Kidney tubule cell (primary cell): ENCODE measurements at places on chromosomes 7 and 10.

- no peak for DNase-seq
Measured at GRCh38 chr7:43058271-43059066, 54.0 kb upstream of the HECW1 start.

DNA sequence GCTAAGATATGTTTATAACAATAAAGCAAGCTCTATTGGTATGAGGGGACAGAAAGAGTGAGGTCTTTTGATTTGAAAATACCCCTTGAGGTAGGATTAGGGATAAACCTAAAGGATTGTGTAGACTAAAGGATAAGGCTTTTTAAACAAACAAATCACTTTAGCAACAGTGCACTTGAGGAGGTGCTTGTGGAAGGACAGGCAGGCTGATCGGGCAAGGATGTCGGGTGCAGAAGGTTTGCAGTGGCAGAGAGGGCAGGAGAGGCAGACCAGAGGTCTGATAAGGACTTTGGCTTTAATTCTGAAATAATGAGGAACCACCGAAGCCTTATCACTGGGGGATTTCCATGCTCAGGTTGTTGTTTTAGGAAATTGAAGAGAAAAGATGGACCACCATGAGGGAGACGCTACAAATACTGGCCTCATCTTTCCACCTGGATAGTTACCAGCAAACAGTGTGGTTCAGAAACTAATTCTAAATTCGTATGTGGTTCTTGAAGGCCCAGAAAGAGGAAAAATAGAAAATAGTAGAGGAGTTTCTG lies 119.5 kb upstream of the KLF6 start:
- no peak for DNase-seq

- DNase-seq = no peak
Measured at GRCh38 chr7:137381045-137381444, 37.5 kb upstream of the PTN start.

DNA sequence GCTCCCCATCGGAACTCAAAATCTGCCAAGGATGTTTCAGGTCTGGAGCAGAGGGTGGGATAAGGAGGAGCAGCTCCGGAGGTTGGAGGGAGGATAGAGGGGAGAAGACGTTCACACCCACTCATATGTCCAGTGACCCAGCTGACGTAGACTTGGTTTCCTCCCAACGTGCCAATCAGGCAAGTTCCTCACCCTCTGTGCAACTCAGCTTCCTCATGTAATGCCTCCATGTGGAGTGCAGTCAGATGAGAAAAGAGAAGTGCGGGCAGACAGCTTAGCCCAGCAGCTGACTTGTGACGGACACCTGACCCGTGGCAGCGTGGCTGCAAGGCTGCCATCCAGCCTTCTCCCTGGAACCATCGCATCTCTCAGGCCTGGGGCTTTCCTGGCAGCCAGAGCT lies 86.8 kb downstream of the NPTX2 start:
- no peak for DNase-seq

DNA sequence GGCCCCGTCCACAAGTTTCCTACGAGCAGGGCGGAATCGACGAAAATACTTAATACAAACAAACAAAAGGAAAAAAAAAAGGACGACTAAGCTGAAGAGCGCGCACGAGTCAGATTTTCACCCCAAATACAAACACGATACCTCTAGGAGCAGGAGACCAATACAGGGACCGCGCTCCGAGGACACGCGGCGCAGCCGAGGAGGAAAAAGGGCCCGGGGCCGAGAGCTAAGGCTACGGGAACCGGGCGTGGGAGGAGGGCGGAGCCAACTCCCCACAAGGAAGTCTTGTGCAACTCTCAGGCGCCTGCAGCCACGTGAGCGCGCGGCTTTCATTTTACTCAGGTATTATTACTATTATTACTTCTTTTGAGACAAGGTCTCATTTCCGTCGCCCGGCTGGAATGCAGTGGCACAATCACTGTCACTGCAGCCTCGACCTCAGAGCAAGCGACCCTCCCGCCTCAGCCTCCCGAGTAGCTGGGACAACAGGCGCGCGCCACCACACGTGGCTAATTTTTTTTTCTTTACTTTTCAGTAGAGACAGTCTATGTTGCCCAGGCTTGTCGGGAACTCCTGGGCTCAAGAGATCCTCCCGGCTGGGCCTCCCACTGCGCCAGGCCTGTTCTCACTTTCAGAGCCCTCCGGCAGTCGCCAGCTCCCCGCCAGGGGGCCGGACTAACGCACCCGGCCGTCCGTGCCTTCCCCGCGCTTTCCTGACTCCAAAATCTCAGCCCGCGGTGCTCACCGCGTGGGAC lies 1.2 kb downstream of the HNRNPF start:
- peak; percentile 93 for DNase-seq

DNA sequence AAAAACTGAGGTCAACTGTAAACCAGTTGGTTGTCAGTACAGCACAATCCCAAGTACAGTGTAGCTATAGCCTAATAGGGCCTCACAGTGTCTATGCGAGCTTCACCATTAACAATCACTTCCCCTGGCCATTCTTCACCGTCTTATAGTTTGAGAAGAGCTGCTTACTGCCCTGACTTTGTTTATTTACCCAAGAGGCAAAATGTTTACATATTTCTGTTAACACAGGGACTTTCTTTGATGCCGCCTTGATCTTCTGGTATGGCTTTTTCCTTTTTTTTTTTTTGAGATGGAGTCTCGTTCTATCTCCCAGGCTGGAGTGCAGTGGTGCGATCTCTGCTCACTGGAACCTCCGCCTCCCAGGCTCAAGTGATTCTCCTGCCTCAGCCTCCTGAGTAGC lies 3.3 kb downstream of the MYOF start:
- DNase-seq = no peak

DNA sequence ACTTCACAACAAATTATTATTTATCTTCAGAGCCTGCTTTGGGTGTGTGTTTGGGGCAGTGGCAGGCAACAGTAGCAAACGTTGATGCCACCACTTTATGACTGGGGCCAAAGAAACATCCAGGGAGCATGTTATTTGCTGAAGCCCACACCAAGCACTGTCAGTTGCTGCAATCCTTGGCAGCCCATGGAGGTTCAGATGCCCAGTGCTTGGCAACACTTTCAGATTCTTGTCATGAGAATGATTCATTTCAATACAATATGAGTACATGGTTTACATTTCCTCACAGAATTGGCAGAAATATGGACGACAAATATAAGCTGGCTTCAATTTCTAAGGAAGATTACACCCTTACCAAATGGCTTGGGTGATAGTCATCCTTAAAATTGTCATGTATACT lies 46.5 kb upstream of the GLI3 start:
- DNase-seq = no peak

GRCh38 chr10:131722525-131723264 lies 178.1 kb upstream of the PPP2R2D start:
- no peak for DNase-seq

GRCh38 chr10:120948889-120949608 lies 97.9 kb downstream of the WDR11 start:
- DNase-seq = peak; percentile 71

DNA sequence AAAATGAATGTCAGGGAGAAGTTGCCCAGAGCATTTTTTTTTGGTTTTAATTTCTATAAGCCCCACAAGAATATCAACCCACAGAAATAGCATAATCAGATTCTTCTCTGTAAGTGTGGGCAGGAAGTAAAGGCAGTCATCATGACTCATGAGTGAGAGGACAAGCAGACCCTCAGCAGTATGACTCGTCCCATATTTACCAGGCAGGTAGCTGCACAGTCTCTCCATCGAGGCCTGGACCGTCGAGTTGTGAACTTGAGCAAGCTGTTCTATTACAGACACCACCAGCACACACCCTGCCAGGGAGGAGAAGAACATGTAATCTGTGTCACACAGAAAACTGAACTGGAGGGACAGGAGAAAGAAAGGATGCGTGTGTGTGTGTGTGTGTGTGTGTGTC lies 37.8 kb downstream of the AOAH start:
- DNase-seq = peak; percentile 88

DNA sequence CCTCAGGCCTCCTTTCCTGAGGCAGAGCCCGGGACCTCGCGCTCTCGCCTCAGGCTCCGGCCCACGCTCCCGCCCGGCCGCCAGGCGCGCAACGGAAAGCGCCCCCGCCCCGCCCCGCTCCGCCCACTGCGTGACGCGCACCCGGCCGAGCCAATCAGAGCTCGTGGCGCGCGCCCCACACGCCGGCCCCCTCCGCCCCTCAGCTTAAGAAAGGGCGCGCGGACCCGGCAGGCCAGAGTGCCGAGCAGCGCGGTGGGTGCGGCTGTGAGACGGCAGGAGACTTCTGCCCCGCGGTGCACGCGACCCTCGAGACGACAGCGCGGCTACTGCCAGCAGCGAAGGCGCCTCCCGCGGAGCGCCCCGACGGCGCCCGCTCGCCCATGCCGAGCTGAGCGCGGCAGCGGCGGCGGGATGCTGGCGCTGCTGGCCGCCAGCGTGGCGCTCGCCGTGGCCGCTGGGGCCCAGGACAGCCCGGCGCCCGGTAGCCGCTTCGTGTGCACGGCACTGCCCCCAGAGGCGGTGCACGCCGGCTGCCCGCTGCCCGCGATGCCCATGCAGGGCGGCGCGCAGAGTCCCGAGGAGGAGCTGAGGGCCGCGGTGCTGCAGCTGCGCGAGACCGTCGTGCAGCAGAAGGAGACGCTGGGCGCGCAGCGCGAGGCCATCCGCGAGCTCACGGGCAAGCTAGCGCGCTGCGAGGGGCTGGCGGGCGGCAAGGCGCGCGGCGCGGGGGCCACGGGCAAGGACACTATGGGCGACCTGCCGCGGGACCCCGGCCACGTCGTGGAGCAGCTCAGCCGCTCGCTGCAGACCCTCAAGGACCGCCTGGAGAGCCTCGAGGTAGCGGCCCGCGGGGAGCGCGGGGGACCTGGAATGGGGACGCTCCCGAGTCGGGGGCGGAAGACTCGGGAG lies at the start of gene NPTX2:
TSS of gene NPTX2 (plus strand) at position 235 of the 909 bp plus-strand sequence. CDS start at position 412, 177 bp downstream.
- DNase-seq = peak; percentile 36

GRCh38 chr7:40622941-40623501 lies 488.2 kb downstream of the SUGCT start:
- DNase-seq = no peak

DNA sequence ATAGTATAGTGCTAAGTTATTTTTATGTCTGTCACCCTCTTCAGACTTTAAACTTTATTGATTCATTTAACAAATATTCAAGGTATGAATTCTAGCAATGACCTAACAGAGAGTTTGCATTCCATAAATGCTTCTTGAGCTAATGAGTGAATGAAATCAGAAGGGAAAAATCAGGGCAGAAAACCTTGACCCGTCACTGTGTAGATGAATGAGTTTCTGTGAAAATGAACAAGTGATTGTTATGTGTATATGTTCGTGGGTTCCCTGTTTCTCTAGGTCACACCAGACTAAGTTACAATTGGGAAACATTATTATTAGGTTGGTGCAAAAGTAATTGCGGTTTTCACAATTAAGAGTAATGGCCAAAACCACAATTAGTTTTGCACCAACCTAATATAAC lies 30.1 kb downstream of the APBB1IP start:
- DNase-seq = peak; percentile 91

DNA sequence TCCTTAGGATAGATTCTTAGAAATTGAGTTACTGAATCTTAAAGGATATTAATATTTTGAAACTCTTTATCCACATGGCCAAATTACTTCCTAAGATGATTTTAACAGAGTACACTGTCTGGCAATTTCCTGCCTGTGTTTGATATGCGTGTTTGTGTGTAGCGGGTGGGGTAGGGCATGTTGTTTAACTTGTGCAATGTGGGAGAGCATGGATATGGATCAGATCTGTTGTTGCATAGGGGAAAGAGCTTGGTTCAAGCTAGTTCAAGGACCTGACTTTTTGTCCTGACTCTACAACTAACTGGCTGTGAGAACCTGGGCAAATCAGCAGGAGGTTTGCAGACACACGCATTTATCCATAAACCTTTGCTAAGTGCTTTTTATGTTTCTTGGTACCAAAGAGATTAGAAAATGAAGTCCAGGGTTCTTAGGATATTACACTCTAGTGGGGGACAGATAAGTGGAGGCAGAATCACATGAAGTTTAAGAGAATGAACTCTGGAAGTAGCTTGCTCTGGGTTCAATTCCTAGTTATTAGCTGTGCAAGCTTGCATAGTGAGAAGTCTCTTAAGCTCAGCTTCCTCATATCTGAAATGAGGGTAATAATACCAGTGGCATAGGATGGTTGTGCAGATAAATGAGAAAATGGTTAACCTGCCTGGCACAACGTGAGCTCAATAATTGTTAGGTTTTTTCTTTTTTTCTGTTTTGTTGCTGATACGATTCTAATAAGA lies 96.3 kb upstream of the PRR15 start:
- DNase-seq = no peak
